Suprapubic skin (tissue), 4 donors: ENCODE measurements at places on chromosomes 6 and 20.

DNA sequence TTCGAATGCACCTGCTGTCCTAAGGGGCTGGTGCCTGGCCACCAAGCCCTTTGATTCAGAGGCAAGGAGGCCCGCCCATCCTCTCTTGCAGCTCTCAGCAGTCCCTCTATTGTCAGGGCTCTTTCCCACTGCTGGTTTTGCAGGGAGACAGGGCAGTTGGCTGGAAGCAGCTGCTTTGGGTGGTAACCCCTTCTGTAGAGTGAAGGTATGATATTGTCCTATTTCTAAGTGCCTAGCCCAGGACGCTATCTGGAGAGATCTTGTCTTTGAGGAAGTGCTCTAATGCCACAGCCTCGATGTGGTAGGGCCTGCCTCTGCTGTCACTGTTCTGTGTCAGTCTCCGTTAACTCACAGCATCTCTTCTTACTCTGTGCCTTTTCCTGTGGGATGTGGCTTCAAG, 5.6 kb downstream of the PLCG1 start:
- DNase-seq: no peak

- DNase-seq: no peak
These were observed 269.1 kb upstream of the FOXQ1 start for GRCh38 chr6:1042583-1043457.

DNA sequence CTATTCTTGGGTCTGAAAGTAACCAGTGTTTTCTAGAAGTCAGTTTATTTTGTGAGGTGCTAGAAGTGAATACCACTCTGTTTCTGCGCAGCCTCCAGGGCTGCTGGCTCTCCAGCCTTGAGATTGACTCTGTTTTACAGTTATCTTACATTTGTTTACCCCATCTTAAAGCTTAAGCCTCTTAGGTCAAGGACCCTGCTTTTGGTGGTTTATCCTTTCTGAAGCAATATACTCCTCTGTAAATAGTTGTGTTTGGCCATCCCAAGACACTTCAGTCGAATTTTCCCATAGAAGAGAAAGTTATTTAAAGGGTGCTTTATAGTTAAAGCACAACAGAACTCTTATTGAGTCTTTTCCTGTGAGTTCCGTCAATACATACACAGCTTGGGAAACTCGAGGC, 190.6 kb upstream of the RSPO3 start:
- no peak for DNase-seq

DNA sequence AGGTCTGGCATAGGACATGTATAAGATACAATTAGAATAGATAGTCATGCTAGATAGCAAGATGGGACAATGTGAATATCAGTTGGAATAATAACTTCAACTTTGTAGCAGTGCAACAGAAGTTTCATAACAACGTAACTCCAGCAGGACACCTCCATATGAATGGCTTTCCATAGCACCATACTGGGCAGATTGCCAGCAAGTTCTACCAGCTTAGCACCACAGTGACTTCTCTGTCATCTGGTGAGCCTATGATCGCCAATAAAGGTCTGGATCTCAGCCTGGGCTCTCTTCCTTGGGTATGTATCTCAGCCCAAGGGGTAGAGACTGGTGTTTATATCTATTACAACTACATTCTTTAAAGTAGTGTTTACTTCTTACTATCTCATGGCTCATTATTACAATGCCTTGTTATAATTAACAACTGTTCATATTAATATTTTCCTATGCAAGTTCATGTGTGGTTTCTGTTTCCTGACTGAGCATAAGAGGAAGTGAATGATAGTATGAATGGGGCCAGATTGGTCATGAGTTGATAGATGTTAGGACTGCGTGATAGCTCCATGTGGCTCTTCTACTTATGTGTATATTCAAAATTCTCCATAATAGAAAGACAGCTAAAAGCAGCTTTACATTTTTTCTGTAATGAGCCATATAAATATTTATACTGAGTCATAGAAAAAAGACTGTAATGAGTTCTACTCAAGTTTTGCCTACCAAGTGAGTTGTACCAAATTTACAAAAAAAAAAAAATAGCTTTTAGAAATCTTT, 22.9 kb downstream of the HTR1B start:
- no peak for DNase-seq

DNA sequence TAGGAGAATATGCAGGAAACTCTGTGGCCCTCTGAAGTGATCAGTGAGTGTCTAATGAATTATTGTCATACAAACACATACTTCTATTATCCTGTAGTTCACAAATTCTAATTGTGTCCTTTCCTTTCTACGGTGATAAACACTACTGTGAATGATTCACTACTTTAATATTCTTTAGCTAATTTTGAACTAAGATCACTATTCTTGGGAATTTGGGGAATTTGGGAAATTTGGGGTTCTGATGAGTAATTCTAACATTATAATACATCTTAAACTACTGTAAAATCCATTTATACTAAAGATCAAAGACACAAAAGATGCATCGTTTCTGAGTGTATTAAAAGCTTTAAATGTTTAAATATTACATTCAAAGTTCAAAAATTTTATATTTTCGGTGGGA, 1287.2 kb upstream of the CITED2 start:
- no peak for DNase-seq

DNA sequence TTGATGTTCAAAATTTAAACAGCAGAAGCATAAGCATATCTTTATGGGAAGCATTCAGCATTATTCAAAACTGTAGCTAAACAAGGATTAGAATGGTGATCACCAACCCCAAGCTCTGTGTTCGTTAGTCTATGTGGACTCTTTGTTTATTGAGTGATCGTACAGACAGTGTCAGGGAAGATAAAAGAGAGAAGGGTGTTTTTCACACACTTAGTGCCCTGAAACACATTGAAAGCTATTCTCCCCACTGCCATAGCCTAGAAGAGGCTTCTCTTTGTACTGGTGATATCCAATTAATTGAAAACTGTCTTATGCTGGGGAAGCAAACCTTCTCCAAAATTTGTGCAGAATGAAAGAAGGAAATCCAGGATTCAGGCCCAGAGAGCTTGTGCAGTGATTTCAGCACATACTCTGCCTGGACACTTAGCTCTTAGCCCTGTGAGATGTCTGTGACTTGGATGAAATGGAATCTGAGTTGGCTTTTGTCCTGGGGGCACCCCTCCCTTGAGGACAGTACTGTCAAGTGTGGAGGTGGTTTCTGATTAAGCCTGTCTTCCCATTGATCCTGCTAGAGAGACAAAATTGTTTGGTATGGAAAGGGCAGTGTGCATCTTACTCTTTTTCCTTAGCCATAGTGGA, 125.7 kb upstream of the MTHFD1L start:
- DNase-seq: no peak

GRCh38 chr20:38466171-38466570, 6.5 kb upstream of the RALGAPB start:
- no peak for DNase-seq

- DNase-seq: no peak
These were observed 70.8 kb downstream of the PTPN1 start for GRCh38 chr20:50580842-50581544.

DNA sequence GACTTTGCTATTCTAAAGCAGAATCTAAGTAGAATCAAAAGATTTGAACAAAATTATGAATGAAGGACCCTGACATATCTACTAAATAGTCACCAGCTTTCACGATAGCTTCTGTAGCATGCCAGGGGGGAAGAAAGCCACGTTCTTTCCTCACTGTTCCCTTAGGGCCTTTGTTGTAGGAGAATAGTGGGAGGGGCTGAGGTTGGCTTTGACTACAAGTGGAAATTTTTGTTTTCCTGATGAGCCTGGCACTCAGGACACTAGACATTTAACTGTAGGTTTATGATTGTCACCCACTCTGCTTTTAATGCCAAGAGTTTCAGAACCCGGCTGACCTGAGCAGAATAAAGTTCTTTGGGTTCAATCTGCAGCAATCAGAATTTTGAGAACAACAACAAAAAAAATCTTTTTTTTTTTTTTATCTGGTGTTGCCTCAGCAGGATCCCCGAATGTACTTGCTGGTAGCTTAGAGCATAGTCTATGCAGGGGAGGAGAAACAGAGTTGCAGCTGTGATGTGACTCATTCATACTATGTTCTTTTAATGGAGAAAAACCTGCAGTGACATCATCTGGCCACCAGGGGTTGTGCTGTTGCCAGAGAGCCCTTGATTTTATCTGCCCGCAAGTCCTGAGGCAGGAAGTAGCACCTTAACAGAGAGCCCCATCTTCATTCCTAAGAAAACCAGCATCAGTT, 38.5 kb downstream of the TPD52L1 start:
- no peak for DNase-seq

DNA sequence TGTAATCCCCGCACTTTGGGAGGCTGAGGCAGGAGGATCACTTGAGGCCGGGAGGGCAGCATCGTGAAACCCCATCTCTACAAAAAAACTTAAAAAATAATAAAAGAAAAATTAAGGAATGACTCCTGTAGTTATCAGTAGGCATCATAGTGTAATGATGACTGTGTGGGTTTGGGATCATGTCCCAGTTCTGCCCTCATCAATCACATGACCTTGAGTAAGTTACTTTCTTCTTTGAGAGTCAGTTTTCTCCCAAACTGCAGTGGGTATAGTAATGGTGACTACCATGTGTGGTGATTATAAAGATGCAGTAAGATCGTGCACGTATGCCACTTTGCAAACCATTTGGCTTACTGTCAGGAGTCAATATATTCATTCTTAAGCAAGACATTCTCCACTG, 89.2 kb downstream of the TXNDC5 start:
- DNase-seq: no peak

DNA sequence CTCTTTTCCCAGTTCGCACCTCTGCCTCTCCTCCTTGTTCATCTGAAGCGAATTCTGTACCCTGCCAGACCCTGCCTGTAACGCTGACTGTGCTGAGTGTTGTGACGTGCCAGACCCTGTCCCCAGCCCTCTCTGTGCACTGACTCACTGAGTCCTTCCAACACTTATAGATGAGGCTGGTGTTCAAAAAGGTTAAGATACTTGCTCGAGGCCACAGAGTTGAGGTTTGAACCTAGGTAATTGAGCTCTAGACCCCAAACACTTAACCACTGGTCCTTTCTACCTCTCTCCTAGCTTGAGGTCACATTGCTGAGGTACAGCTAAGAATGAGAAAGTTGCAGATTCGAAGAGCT, 45.7 kb upstream of the NEDD9 start:
- no peak for DNase-seq

- no peak for DNase-seq
These were observed 68.5 kb upstream of the TENT5A start for GRCh38 chr6:81820980-81821379.

DNA sequence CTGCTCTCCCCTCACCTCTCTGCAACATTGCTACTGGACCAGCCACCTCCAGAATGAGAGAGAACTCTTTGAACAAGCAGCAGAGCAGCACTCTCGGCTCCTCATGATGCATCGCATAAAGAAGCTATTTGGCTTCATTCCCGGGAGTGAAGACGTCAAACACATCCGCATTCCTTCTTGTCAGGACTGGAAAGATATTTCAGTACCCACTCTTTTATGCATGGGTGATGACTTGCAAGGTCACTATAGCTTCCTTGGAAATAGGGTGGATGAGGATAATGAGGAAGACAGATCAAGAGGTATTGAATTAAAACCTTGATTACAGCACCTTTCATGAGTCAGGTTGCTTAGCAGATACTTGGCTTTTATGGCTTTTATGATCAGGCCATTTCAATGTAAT, 4.3 kb downstream of the CALHM4 start:
- DNase-seq: no peak

- no peak for DNase-seq
These were observed 388.4 kb downstream of the BTBD3 start for GRCh38 chr20:12306107-12306506.

DNA sequence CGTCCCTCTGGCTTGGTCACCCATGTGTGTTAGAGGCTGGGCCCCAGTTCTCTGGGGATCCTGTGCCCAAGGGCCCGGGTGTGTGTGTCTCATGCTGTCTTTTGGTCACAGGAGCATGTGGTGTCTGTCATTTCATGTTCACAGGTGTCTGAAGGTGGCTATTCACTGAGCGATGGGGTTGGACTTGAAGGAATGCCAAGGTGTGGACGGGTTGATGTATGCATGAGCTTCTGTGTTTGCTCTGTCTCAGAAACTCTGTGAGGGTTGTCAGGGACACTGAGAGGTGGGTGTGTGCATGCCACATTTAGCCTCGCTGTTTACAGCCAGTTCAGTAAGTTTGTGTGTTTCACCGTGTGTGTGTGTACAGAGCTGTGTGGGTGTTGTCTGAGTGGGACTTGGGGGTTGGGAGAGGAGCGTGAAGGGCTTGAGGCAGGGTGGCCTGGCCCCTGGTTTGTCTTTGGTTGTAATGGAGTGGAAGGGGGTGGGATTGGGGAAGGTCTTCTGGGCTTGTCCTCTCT, 1.2 kb downstream of the DDR1 start:
- DNase-seq: no peak

- DNase-seq: no peak
These were observed 491.6 kb upstream of the CDH4 start for GRCh38 chr20:60760256-60761000.
